Lung (tissue), 17 donors: ENCODE measurements at places on chromosomes 1 and 21. TPM values are rescaled to one million over a fixed set of nuclear protein-coding genes. Genes with fewer than 3 reads are reported as not detected.
A peak's percentile ranks its signal among the peaks of the same experiment; 100 is the strongest.

DNA sequence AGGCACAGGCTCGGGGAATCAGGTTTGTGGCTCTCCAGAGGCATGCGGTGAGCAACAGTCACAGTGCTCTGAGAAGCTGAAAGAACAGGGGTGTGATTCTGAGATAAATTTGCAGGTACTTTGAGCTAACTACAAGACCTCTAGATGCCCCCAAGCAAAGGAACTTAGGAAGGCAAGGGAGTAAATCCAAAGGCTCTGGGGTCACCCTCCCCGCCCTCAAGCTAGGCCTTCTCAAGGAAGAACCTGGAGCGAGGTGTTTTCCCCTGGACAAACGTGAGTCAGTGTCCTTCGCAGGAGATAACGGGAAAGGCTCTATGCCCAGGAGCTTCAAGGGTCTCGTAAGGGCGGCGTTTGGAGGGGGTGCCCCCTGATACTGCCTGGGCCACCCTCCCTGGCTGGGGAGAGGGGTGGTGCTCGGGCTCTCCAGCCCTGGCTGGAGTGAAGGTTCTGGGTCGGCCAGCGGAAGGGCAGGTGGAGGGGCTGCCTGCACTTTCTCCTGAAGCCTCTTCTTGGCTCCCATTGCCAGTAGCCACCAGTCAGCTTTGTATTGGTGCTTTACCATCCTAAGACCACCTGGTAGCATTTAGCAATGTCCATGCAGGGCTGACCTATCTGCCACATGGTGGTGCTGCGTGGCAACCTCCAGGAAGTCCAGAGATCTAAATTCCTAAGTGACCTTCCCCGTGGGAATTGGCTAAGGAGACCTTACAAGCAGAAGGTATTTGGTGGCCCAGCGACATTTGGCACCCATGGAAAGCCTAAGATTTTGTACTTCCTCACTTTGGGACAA is 44.0 kb downstream of the GPR161 start:
- no peak for DNase-seq

DNA sequence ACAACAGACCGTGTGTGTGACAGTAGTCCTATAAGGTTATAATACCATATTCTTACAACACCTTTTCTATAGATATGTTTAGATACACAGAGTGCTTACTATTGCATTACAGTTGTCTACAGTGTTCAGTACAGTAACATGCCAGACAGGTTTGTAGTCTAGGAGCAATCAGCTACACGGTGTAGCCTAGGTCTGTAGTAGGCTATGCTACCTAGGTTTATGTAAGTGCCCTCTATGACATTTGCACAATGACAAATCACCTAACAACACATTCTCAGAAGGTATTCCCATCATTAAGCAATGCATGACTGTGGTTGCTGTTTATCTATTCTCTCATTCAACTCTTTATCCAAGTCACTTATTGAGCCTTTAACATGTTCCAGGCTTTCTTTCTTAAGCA is 1.8 kb upstream of the WLS start:
- DNase-seq = no peak

GRCh38 chr1:231384696-231385415 is 37.2 kb downstream of the EGLN1 start:
- DNase-seq = no peak

DNA sequence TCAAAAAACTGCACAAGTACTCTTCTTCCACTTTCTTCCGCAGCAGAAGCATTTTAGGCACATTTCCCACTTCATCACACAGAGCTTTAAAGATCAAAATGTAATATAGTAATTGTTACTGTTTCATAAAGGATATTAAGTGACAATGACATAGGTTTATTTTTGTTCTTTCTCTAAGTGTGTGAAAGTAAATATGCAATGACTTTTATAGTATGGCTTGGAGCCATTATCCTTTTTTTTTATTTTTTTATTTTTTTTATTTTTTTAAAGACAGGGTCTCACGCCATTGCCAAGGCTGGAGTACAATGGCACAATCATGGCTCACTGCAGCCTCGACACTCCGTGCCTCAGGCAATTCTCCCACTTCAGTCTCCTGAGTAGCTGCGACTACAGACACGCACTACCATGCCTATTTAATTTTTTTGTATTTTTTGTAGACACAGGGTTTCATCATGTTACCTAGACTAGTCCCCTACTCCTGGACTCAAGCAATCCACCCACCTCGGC is 7.0 kb downstream of the TRIM33 start:
- peak; percentile 92 for DNase-seq

DNA sequence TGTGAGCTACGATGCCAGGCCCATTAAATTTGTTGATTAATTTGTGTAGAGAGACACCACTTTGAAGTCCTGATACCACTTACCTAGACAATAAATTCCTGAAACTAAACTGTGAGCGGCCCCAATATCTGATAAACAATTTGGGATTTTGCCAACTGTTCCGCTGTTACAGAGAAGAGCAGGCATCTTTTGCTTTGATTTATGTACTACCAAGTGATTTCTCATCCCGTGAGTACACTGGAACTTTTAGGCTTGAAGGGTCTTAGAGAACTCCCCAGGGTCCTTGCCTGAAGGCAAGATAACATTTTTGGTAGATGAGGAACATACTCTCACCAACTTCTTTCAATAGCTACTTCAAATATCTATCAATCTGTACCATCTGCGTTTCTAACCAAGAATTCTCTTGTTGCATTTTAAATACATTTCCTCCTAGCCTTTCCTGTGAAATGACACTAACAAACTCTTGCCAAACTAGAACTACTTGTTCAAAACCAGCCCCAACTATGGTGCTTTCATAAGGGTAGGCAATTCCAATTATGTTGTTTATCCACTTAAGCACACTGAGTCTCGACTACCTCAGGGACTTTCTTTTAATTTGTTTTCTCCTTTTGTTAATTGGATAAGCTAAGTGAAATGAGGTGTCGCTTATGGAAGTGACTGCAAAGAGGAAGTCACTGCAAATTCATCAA is 23.2 kb upstream of the SLC30A1 start:
- no peak for DNase-seq

- no peak for DNase-seq
Observed at GRCh38 chr1:63548877-63549276, 25.6 kb downstream of the EFCAB7 start.

DNA sequence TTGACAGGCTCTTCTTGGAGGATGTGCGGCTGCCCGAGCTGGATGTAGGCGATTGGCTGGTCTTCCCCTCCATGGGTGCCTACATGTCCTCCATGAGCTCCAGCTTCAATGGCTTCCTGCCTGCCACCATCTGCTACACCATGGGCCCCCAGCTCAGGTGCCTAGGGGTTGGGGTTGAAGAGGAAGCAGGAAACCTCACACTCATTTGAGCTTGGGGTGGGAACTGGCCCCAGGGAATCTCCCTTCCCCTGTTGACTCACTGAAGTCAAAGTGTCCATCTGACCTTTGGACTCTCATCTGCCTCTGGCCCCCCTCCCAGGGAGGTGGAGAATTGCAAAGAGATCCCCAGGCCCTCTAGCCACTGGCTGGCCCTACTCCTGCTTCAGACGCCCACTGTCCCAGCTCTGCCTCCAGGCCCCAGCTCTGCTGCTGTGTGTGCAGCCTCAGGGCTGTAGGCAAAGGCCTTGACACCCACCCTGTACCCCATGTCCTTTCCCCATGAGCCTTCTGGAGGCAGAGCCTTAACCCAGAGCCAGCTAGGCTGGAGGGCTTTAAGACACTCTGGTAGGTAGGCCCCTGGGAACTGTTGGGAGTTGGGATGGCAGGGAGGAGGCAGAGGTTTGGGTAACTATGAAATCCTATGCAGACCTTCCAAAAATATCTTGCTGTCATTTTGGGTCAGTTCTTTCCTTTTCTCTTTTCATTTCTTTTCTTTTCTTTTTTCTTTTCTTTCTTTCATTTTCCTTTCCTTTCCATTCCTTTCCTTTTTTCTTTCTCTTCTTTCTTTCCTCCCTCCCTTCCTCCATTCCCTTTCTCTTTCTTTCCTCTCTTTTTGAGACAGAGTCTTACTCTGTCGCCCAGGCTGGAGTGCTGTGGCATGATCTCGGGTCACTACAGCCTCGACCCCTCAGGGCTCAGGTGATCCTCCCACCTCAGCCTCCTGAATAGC is 66.9 kb upstream of the TINAGL1 start:
- DNase-seq = no peak

DNA sequence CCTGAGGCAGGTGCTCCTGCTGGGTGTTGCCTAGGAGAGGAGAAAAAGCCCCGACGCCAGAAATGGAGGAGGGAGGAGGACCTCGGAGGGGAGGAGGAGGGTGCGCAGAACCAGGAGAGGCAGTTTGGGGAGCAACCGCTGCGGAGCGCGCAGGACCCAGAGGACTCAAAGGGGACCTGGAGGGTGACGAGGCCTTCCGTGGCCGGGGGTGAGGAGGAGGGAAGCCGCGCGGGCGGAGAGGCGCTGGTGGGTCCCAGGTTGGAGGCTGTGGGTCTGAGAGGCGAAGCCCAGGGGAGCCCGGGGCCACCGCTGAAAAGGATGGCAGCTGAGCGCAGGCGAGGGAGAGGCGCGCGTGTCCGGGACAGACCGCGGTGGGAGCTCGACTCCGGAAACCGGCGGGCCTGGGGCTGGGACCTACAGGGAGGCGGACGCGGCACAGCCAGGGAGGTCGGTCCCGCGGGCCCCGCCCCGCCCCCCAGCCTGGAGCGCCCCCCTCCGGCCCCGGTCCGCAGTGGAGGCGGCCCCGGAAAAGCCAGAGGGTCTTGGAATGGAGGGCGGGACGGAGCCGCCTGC is 15.1 kb downstream of the RNF223 start:
- no peak for DNase-seq

DNA sequence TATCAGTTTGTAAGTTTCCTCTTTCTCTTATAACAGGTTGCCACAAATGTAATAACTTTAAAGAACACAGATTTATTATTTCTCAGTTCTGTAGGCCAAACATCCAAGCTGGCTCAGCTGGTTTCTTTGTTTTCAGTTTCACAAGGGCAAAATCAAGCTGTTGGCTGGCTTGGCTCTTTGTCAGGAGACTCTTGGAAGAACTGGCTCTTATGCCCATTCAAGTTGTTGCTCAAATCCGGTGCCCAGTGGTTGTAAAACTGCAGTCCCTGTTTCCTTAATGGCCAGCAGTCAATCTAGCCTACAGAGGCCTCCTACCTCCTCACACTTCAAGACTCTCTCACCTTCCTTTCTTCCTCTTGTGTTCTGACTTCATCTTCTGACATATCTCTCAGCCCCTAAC is 1171.0 kb downstream of the MRPL39 start:
- no peak for DNase-seq

GRCh38 chr1:119453021-119453420 is 38.1 kb downstream of the HSD3B2 start:
- DNase-seq = no peak

- DNase-seq = no peak
Observed at GRCh38 chr1:236692128-236692527, 5.8 kb downstream of the ACTN2 start.

DNA sequence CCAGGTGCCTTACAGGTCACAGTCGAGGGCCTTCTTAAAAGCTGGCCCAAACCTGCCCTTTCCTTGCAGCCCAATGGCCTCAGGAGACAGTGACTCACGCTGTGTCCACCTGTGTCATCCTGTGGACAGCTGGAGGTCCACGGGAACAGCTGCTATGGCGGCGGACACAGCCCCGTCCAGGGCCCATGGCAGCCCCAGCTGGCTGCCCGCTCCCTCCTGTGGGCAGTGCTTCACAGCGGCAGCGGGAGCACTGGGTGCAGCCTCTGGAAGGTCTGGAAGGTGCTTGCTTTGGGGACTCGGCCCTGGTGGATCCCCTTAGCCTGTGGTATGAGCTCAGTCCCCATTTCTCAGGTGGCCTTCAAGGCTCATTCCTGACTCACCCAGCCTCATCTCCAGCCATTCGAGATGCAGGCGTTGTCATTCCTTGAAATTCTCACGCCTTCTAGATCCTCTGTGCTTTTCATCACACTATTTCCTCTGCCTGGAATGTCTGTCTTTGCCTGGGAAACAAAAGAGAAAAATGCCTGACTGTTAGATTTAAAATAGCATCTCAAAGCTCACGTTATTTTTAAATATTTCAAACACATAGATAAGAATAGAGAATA is 86.8 kb downstream of the KIF26B start:
- DNase-seq = no peak

DNA sequence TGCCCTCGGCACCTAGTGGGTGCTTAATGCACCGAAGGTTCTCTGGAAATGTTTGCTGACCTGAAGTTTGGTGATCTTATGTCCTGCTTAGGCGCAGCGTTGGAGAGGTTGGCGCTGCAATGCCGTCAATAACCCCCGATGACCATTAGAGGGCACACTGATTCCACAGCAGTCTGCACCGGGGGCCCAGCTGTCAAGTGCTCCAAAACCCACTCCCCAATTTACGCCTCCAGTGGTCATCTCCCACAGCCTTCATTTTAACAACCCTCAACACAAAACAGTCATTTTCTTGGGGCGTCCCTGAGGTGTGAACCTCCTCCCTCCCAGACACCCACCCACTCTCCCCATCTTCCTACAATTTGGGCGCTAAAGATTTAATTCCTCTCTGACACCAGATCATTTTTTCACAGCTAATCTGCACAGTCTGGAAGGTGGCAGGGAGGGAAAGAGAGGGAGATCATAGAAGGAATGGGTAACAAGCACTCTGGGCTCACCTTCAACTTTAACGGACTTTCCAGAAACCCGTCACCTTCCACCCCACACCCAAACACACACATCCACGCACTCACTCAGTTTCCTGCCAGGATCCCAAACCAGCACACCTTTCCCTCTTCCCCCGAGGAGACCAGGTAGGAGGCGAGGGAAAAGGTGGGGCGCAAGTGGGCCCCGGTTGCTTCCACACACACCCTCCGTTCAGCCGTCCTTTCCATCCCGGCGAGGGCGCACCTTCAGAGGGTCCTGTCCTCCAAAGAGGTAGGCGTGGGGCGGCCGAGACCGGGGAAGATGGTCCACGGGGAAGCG is 570 bp upstream of the NPR1 start:
- peak; percentile 64 for DNase-seq

GRCh38 chr1:87170931-87171598 is 157.6 kb upstream of the LMO4 start:
- DNase-seq = no peak

OR2T34 gene
- total RNA-seq = not detected

RAB42 gene
- 5.7 TPM for total RNA-seq

OR2L2 gene
- total RNA-seq = not detected

SPRR3 gene
- total RNA-seq = not detected

MX2 gene
- 5.9 TPM for total RNA-seq

KLHDC7A gene
- 4.9 TPM for total RNA-seq

RGS7 gene
- total RNA-seq = not detected

CENPF gene
- 2.0 TPM for total RNA-seq

PODN gene
- total RNA-seq = 12.9 TPM

SMIM1 gene
- 8.0 TPM for total RNA-seq

SPRR2G gene
- total RNA-seq = not detected

KAZN gene
- 12.9 TPM for total RNA-seq
